ENCODE measurements at places on chromosomes 2 and 18.

DNA sequence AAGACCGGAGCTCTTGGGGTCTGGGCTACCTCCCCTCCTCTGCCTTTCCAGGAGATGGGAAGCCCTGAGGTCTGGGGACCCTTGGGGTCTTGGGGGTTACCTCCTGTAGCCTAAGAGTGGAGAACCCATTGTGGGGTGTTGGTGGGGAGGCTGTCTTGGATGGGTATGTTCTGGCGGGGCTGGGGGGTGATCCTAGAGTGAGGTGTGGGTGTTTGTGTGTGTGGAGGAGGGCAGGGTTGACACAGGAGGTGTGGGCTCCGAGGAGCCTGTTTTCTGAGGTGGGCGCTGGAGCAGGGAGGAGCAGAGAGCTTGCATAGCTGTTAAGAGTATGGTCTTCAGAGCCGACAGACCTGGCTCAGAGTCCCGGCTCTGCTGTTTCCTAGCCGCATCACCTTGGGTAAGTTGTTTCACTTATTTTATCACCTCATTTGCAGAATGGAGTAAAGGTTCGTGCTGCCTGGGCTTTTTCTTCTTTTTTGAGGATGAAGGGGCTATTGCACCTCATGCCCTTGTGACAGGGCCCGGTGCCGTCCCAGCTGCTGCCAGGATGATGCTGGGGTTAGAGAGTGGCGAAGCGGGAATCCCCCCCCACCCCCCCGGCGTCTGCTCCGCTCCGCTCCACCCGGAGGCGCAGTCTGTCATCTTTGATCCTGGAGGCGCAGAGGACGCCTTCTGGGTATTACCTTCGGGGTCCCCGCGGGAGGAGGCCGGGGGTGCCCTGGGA lies 17.2 kb downstream of the TET3 start:
- DNase-seq = no peak

- DNase-seq = no peak
Measured at GRCh38 chr2:105741174-105741573, 3.5 kb upstream of the NCK2 start.

- DNase-seq = no peak
Measured at GRCh38 chr2:64888591-64889309, 100.4 kb upstream of the SLC1A4 start.

DNA sequence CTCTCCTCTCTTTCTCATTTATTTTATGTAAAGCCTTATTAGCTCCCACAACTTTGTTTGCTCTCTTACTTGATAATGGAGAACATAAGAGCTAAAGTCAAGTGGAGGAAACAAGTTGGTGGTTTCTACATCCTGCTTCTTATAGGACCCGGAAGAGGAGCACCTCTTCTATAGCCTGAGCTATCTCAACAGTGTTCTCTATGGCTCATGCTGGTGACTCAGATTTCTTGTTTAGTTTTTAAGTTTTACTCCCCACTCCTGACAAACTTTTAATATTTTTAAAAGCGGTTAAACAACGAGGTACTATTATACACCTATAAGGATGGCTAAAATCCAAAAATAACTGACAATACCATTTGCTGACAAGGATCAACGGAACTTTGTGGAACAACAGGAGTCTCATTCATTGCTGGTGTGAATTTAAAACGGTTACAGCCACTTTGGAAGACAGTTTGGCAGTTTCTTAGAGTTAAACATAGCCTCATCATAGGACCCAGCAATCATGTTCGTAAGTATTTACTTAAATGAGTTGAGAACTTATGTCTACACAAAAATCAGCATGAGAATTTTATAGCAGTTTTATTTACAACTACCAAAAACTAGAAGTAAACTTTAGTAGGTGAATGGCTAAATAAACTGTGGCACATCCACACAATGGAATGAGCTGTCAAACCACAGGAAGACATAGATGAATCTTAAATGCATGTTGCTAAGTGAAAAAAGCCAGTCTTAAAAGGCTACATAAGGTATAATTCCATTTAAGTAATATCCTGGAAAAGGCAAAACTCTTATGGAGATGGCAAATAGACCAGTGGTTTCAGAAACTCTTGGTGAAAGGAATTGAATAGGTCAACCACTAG lies 12.7 kb upstream of the CDC42EP3 start:
- no peak for DNase-seq
